ENCODE measurements at places on chromosomes 5 and 9. TPM values are rescaled to one million over a fixed set of nuclear protein-coding genes. Genes with fewer than 3 reads are reported as not detected.
A peak's percentile ranks its signal among the peaks of the same experiment; 100 is the strongest.

GPR150 gene
- 0.13 TPM for total RNA-seq

SLC22A5 gene
- 4.9 TPM for total RNA-seq

DELE1 gene
- 79.3 TPM for total RNA-seq

PTGES2 gene
- 98.4 TPM for total RNA-seq

FUT7 gene
- total RNA-seq: not detected

GBGT1 gene
- 14.5 TPM for total RNA-seq

FOXD4L5 gene
- 0.07 TPM for total RNA-seq

- H3K36me3 ChIP-seq: no peaks in the 10 kb centered on the region
- H3K27ac ChIP-seq: no peak overlapping the region
- no peak overlapping the region for H3K4me3 ChIP-seq
- peaks cover 5% of the 10 kb centered on the region for H3K4me1 ChIP-seq
- DNase-seq: peak; percentile 30
These were observed 47.0 kb upstream of the PLIN2 start for GRCh38 chr9:19174127-19174912.

DNA sequence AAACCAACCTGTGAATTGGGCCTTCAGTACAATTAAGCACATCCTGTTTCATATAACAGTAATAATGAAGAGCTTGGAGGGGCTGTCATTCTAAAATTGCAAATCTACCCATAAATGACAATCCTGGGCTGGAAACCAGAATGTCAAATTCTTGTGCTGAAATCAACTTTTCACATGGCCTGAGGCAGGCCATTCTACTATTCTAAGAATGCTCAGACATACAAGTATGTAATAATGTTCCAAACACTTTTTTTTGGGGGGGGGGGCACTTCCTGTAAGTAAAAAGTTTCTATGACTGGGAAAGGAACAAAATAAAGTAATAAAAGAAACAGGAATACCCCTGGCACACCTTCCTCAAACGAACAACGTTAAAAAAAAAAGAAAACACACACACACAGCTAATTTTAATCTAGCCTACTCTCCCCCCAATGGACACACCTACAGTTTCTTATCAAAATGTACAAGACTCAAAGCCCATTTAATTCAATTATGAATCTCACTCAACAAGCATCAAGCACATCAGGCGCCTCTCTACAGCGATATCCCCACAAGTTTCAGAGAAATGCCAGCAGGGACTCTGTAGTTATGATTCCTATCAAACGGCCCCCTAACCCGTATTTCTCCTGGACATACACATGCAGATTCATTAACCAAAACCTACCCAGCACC is 1.4 kb downstream of the ETF1 start:
- H3K36me3 ChIP-seq: peaks cover 20% of the 10 kb centered on the region
- H3K4me1 ChIP-seq: peaks cover 44% of the 10 kb centered on the region
- peak overlapping the region; percentile 97 for H3K27ac ChIP-seq
- no peaks in the 10 kb centered on the region for H3K27me3 ChIP-seq

DNA sequence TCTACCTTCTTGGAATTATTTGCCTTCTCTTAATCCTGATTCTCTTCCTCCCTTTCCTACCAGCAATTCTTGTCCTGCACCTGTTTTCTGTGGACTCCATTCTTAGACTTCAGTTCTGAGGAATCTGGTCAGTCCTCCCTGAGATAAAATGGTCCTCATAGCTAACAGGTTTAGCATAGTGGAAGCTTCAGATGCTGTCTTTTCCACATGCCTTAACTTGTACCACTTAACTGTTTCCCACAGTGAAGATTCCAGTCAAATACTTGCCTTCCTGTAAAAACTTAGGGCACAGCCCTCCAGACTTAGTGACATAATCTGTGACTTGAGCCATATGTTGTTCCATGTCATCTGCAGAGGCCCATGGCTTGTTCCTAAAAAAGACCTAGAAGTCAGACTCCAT is 261.3 kb downstream of the CWC27 start:
- H3K4me3 ChIP-seq: no peak overlapping the region
- H3K36me3 ChIP-seq: no peaks in the 10 kb centered on the region
- peak overlapping the region; percentile 3 for H3K27ac ChIP-seq
- H3K27me3 ChIP-seq: peaks cover 5% of the 10 kb centered on the region
- no peak for DNase-seq

DNA sequence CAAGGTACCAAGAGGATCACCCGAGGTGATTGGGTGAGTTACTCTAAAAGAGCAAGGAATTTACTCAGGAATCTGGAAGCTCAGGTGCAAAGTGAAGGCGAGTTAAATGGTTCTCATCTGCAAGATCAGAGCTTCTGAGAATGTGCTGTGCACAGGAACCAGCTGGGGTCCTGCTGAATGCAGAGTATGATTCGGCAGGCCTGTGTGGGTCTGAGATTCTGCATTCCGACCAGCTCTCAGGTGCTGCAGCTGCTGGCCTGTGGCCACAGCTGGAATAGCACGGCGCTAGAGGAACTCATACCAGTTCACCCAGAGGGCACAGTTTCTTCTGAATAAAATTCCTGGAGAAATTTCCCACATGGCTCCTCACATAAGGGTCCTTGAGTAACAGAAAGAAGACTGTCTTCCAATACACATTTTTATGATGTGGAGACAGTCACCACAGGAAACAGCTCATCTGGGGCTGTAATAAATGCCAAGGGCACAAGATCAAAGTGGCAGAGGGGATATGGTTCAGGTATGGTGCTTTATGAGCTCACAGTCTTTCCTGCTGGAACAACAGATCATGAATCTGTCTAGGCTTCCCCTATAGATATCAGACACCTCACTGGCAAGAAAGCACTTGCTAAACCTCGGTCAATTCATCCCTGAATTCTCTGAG is 83.9 kb downstream of the PTPN3 start:
- peak; percentile 46 for DNase-seq
- no peak overlapping the region for H3K4me3 ChIP-seq
- H3K27me3 ChIP-seq: no peaks in the 10 kb centered on the region
- no peaks in the 10 kb centered on the region for H3K36me3 ChIP-seq
- H3K27ac ChIP-seq: no peak overlapping the region

- H3K36me3 ChIP-seq: no peaks in the 10 kb centered on the region
- H3K27me3 ChIP-seq: no peaks in the 10 kb centered on the region
- no peak for DNase-seq
- H3K4me1 ChIP-seq: peaks cover 28% of the 10 kb centered on the region
These were observed 1.5 kb upstream of the IL7R start for GRCh38 chr5:35855187-35855586.

GRCh38 chr5:94283093-94283492 is 335.3 kb downstream of the KIAA0825 start:
- H3K4me3 ChIP-seq: no peak overlapping the region
- H3K4me1 ChIP-seq: peaks cover 17% of the 10 kb centered on the region
- H3K36me3 ChIP-seq: no peaks in the 10 kb centered on the region
- DNase-seq: no peak

GRCh38 chr5:72305194-72306142 is 14.6 kb downstream of the MRPS27 start:
- H3K36me3 ChIP-seq: peaks cover 15% of the 10 kb centered on the region
- H3K27ac ChIP-seq: peak overlapping the region; percentile 90
- no peak for DNase-seq
- H3K4me1 ChIP-seq: peaks cover 48% of the 10 kb centered on the region
- no peak overlapping the region for H3K4me3 ChIP-seq

DNA sequence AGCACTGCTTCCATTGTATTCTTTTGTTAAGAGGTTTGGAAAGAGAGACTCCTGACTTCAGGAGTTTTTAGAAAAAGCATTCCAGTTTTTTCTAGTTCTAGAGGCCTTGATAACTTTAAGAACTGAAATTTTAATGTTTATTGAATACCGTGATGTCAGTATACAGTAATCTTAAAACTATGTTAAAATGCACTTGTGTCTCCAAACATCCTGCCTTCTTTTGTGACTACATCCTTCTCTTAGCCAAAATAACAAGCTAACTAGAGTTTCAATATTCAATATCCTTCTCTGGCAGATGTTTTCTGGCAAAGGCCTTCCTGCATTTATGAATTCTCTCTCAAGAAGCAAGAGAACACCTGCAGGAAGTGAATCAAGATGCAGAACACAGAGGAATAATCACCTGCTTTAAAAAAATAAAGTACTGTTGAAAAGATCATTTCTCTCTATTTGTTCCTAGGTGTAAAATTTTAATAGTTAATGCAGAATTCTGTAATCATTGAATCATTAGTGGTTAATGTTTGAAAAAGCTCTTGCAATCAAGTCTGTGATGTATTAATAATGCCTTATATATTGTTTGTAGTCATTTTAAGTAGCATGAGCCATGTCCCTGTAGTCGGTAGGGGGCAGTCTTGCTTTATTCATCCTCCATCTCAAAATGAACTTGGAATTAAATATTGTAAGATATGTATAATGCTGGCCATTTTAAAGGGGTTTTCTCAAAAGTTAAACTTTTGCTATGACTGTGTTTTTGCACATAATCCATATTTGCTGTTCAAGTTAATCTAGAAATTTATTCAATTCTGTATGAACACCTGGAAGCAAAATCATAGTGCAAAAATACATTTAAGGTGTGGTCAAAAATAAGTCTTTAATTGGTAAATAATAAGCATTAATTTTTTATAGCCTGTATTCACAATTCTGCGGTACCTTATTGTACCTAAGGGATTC is 43.1 kb downstream of the NDFIP1 start:
- H3K4me1 ChIP-seq: peaks cover 51% of the 10 kb centered on the region
- peaks cover 24% of the 10 kb centered on the region for H3K36me3 ChIP-seq
- 0 out of 2 replicates have a peak overlapping the region, but pooled peaks have one; percentile 53 for H3K27ac ChIP-seq

GRCh38 chr5:162444129-162444762 is 376.7 kb downstream of the GABRG2 start:
- no peak for DNase-seq
- no peaks in the 10 kb centered on the region for H3K4me1 ChIP-seq
- H3K4me3 ChIP-seq: no peak overlapping the region
- H3K36me3 ChIP-seq: no peaks in the 10 kb centered on the region

DNA sequence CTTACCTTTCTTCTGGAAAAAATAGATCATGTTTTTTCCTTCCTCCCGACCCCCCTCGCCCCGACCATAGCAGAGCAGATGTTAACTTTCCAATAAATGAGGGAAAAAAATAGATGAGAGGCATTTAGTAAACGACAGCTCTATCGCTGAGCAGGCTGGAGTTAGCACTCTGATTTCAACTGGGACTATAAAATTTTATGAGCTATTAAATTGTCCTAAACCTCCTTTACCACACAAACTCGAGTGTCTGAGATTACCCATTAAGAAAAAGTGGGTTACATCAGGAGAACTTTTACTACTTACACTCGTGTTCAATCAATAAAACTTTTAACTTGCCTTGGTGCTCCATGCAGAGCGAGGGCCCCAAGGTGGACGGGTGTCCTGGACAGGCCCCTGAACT is 59.8 kb upstream of the RNU6ATAC start:
- no peak overlapping the region for H3K27ac ChIP-seq
- no peaks in the 10 kb centered on the region for H3K36me3 ChIP-seq
- no peaks in the 10 kb centered on the region for H3K27me3 ChIP-seq

DNA sequence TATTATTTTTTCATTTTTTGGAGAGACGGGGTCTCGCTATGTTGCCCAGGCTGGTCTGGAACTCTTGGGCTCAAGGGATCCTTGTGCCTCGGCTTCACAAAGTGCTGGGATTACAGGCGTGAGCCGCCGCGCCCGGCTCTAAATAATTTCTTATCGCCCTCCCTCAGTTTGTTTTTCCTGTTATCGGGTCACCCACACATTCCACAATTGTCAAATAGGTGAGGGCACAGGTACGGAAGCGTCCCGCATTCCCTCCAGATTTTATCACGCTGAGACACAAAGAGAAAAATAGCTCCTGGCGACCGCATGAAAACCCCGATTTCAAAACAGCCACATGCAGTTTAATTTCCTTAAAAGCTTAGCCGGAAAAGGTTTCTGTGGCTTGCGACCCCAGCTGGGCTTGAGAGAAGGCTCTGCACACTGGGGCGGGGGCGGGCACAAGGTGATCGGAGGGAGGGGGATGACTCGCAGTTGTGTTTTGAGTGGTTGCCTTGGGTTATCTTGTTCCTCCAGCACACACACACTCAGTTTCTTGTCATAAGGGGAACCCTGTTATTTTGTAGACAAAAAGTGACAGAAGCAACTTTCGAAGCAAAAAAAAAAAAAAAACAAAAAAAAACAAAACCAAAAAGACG is 717 bp upstream of the IQGAP2 start:
- H3K27me3 ChIP-seq: no peaks in the 10 kb centered on the region
- no peaks in the 10 kb centered on the region for H3K36me3 ChIP-seq
- peak overlapping the region; percentile 90 for H3K4me3 ChIP-seq
- peaks cover 50% of the 10 kb centered on the region for H3K4me1 ChIP-seq

DNA sequence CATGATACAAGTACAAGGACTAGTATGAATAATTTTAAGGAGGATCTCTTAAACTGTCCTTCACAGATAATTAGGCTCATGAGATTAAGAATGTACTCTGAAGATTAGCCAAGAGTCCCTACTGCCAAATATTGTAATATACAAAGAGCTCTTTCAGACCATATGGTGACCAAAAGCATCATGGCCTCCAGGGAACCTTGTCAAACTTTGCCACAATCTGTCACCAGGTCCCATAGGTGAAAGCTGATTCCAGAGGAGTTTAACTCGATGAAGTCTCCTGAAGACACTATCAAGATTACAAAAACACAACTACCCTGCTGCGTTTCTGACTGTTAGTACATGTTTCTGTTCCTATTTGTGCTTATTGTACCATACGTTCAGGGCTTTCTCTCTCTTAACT is 395.4 kb upstream of the ITGA1 start:
- H3K27me3 ChIP-seq: no peaks in the 10 kb centered on the region
- H3K36me3 ChIP-seq: 0 out of 2 replicates have a peak, but pooled peaks cover 3% of the 10 kb centered on the region
- H3K27ac ChIP-seq: no peak overlapping the region
- H3K4me1 ChIP-seq: peaks cover 19% of the 10 kb centered on the region

- no peak overlapping the region for H3K4me3 ChIP-seq
- H3K27me3 ChIP-seq: no peaks in the 10 kb centered on the region
- no peaks in the 10 kb centered on the region for H3K36me3 ChIP-seq
These were observed 125.5 kb downstream of the ENC1 start for GRCh38 chr5:74514888-74515551.

GRCh38 chr5:95280401-95281095 is 4.3 kb downstream of the MCTP1 start:
- H3K27me3 ChIP-seq: peaks cover 9% of the 10 kb centered on the region
- H3K27ac ChIP-seq: peak overlapping the region; percentile 84
- no peaks in the 10 kb centered on the region for H3K36me3 ChIP-seq
- H3K4me1 ChIP-seq: peaks cover 42% of the 10 kb centered on the region
- H3K4me3 ChIP-seq: no peak overlapping the region
- no peak for DNase-seq

GRCh38 chr5:149849966-149850910 is 94.4 kb downstream of the PDE6A start:
- H3K4me1 ChIP-seq: peaks cover 4% of the 10 kb centered on the region
- no peak overlapping the region for H3K4me3 ChIP-seq
- H3K27me3 ChIP-seq: no peaks in the 10 kb centered on the region
- no peak for DNase-seq

GRCh38 chr9:68462105-68462775 is 78.4 kb downstream of the TMEM252 start:
- H3K36me3 ChIP-seq: no peaks in the 10 kb centered on the region
- H3K27ac ChIP-seq: no peak overlapping the region
- H3K4me3 ChIP-seq: no peak overlapping the region

GRCh38 chr5:170484847-170485615 is 18.8 kb upstream of the KCNIP1 start:
- H3K27me3 ChIP-seq: no peaks in the 10 kb centered on the region
- H3K36me3 ChIP-seq: no peaks in the 10 kb centered on the region
- H3K4me1 ChIP-seq: peaks cover 7% of the 10 kb centered on the region
- no peak for DNase-seq

- DNase-seq: peak; percentile 83
- no peak overlapping the region for H3K27ac ChIP-seq
- H3K36me3 ChIP-seq: 0 out of 2 replicates have a peak, but pooled peaks cover 3% of the 10 kb centered on the region
- H3K27me3 ChIP-seq: peaks cover 81% of the 10 kb centered on the region
These were observed 99.7 kb upstream of the CCL21 start for GRCh38 chr9:34809504-34810186.

- H3K4me1 ChIP-seq: peaks cover 22% of the 10 kb centered on the region
- no peaks in the 10 kb centered on the region for H3K27me3 ChIP-seq
- DNase-seq: no peak
- H3K4me3 ChIP-seq: no peak overlapping the region
- peak overlapping the region; percentile 58 for H3K27ac ChIP-seq
- H3K36me3 ChIP-seq: no peaks in the 10 kb centered on the region
These were observed 153.9 kb downstream of the PCSK5 start for GRCh38 chr9:76044266-76044819.

Data from WTC11 (cell line).